ENCODE measurements at places on chromosomes 12 and 14. TPM values are rescaled to one million over a fixed set of nuclear protein-coding genes. Genes with fewer than 3 reads are reported as not detected.

DNA sequence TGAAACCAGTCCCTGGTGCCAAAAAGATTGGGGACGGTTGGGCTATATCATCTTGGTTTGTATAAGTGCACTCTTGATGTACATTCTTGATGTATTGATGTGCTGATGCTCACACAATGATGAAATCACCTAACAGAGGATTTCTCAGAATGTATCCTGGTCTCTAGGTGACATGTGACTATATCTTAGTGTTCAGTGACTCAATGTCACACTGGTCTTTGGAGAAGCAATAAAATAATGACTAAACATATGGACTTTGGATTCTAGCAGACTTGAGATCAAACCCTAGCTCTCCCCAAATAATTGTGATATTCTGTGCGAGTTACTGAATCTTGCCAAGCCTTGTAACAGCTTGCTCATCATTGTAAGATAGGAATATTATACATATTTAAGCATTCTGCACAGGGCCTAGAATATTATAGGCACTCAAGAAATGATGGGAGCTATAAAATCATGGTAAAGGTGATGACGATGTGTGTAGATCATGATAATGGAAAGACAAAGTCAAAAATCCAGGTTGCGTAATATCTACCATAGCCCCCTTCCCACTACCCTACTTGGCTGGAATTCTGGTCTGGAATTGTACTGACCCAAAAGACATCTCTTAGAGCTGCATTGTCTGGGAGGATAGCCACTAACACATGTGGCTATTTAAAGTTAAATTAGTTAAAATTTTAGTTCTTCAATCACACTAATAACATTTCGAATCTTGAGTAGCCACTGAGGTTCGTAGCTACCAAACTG, 117.6 kb upstream of the PWP1 start:
- DNase-seq, result no peak

DNA sequence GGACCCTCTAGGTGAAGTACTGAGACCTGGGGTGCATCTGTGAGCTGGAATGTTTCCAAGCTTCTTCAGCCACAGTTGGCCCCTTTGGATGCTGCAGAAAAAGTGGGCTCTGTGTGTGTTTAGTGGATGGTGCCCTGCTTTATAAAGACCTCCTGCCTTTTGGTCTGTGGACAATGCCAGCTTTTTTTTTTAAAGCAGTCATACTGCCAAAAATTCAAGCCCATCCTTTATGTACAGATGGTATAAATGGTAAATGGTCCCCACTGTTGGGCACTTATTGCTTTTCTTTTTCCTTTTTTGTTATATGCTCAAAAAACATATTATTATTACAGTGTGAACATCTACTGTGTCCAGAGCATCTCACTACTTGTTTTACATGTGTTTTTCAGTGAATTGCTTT, 81.1 kb downstream of the SMOC1 start:
- DNase-seq, result no peak

DNA sequence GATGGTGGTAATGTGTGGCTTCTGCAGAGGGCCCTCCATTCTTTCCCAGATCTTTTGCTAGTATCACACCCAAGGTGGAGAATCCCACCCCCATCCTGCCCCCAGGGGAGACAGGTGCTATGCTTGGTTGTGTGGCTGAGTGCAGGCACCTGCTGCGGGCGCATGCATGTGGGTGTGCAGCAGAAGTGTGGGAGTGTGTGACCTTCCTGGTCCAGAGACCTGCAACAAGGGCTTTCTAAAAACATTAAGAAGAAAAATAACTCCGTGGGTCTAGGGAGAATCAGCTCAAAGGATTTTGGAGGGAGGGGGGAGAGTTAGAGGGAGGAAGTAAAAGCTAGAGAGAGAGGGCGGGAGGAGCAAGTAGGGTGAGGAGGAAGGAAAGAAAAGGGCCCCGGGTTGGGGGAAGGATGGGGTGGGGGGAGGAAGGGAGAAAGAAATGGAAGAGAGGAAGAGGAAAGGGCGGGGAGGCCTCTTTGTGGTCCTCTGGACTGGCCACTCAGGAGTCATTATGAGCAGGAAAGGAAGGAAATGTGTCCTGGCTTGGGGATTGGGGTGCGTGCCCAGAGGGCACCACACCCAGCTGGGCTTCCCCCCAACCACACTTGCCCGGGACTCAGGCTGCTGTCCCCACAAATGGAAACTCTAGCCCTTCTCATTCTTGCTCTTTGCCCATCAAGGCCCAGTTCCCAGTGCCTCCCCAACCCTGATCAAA, 3.1 kb upstream of the FIGNL2 start:
- DNase-seq, result no peak

GRCh38 chr12:105927564-105927963, 211.2 kb downstream of the NUAK1 start:
- no peak for DNase-seq

DNA sequence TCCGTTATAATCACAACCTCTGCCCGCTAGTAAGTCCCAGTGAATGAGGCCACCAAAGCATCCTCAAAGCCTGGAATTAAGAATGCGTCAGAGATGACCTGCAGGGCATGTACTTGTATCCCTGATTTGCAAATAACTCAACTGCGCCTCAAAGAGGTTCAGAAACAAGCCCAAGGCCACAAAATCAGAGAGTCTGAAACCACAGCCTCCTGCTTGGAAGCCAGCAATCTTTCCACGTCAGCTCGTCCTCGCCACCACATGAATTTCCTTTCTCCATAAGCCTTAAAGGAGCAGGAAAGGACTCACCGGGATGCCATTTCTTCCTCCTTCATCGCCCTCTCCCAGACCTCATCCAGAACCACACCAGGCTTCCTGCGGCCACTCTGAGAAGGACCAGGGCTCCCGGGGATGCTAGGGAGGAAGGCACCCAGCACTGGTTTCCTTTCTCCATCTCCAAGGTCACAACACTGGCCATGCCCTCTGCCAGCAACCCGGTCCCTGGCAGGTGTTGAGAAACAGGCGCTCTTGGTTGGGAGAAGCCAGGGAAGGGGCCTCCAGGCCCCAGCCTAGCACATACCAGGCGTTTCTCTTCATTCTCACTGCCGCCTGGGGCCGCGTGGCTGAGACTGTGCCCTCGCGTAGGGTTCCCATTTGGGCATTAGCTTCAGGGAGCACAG, 191.2 kb upstream of the DIO3 start:
- peak; percentile 23 for DNase-seq

The KRT5 gene
- total RNA-seq, result 446 TPM

DNA sequence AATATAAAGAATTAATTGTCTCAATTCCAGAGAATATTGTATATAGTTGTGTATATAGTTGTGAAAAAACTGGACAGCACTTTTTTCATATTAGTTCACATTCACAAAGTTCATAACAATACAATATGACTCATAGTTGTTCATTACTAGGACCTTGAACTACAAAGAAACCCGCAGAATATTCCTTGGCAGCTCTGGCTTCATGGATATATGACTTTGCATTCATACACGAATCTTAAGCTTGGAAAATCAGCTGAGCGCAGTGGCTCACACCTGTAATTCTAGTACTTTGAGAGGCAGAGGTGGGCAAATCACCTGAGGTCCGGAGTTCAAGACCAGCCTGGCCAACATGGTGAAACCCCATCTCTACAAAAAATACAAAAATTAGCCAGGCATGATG, 38.1 kb upstream of the PCED1B start:
- no peak for DNase-seq

DNA sequence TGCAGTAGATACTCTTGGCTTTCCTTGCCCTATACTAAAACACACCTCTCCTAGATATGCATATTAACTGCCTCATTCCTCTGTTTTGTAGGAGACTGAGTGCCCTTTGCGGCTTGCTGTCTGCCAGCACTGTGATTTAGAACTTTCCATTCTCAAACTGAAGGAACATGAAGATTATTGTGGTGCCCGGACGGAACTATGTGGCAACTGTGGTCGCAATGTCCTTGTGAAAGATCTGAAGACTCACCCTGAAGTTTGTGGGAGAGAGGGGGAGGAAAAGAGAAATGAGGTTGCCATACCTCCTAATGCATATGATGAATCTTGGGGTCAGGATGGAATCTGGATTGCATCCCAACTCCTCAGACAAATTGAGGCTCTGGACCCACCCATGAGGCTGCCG, 15.4 kb downstream of the TRAFD1 start:
- no peak for DNase-seq

GRCh38 chr14:71346685-71347084, 439.4 kb downstream of the PCNX1 start:
- DNase-seq, result no peak
